Lung (tissue), 17 donors: ENCODE measurements at places on chromosomes 4 and X.

- DNase-seq = no peak
These were observed 255.8 kb upstream of the GPRIN3 start for GRCh38 chr4:89563431-89563830.

- DNase-seq = peak; percentile 19
These were observed 146.8 kb downstream of the DCTD start for GRCh38 chr4:182770259-182770995.

DNA sequence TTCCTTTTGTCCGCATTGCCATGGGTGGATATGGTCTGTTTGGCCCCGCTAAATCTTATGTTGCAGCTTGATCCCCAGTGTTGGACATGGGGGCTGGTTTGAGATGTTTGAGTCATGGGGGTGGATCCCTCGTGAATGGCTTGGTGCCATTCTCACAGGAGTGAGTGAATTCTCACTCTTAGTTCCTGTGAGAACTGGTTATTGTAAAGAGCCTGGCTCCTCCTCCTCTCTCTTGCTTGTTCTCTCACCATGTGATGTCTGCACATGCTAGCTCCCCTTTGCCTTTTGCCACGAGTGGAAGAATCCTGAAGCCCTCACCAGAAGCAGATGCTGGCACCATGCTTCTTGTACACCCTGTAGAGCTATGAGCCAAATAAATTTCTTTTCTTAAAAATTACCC is 22.6 kb upstream of the STBD1 start:
- no peak for DNase-seq

DNA sequence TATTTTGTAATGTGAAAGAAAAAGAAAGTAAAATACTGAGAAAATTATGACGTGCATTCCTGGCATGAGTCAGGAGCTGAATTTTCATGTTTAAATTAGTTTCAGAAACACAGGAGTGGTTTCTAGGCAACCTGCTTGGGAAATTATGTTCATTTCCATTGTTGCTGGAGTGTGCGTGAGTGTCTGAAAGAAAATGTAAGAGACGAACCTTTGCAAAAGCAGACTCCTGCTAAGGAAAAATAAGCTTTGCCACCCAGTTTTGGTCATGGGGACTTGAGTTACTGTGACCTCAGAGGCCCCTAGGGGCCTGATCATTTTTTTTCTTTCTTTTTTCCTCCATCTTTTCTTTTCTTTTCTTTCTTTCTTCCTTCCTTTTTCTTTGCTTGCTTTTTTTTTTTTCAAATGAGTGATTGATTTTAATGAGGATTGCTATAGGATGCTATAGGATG is 18.8 kb upstream of the CHRNA9 start:
- peak; percentile 48 for DNase-seq

DNA sequence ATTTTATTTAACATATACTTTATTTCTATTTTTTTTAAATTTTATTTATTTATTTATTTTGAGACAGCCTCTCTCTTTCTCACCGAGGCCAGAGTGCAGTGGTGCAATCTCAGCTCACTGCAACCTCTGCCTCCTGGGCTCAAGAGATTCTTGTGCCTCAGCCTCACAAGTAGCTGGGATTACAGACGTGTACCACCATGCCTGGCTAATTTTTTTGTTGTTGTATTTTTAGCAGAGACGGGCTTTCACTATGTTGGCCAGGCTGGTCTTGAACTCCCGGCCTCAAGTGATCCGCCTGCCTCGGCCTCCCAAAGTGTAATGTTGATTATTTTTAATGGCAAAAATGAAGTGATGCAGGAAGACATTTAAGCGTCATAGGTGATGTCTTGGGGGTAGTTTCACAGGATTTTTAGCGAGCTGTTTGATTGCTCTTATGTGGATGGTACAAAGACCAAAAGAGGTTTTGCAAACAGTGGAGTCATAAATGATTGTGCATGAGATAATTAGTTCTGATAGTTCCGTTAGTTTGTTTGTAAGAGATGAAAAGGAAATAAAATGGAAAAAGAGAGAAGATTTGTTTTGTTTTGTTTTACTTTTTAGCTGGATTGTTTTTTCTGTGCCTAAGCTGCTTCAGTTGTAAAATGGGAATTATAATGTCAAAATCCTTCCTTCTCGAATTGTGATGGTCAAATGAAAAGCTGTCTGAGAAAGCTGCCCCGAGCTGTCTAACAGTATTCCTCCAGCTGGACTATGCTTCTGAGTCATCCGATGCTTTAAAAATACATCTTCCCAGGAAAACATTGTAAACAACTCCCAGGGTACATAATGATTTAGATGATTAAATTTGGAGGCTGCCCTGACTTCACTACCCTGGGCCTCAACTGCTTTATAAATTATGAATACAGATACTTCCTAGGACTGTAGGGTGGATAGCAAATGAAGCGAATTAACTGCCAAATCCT is 14.7 kb downstream of the RHOH start:
- no peak for DNase-seq

DNA sequence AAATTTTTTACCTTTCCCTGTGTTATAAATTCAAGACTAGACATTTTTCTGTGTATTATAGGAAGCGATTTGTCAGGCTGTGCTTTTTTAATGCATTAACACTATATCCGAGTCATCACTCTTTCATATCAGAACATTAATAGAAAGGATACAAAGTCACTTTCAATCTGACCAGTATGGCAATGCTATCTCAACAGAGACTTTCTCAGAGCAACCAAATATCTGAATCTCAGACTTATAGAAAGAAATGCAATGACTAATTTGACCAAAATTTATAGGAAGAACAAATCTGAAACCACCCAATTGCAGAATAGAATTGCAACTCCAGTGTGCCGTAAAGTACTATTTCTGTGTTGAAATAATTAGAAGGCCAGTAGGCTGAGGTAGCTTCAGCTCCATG is 473 bp upstream of the TKTL2 start:
- DNase-seq = no peak

DNA sequence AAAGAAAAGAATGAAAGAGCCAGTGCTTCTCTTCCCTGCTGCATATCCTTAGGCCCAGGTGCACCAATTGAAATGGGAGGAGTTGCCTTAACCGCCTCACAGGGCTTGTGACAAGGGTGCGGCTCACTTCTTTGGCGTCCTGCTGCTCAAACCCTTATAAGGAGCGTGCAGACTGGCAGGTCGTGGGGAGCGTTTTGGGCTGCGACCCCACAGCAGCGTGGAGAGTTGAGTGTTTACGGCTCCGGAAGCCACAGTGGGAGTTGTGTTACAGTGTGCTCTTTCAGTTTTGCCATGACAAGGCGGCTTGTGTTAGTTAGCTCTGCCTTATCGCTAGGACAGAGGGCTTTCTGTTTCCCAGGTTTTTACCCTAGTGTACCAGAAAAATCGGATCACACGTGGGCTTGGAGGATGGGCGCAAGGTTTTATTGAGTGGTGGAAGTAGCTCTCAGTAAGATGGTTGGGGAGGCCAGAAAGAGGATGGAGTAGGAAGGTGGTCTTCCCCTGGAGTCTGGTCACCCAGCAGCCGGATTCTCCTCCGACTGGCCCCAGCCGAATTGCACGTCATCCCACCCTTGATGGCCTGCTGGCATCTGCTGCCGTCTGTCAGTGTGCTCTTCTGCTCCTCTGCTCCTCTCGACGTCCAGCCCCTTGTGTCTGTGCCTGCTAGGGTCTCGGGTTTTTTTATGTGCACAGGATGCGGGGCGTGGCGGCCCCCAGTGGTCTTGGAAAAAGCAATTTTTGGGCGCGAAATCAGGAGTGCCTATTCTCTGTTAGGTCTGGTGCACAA is 718.9 kb downstream of the ARAP2 start:
- no peak for DNase-seq

DNA sequence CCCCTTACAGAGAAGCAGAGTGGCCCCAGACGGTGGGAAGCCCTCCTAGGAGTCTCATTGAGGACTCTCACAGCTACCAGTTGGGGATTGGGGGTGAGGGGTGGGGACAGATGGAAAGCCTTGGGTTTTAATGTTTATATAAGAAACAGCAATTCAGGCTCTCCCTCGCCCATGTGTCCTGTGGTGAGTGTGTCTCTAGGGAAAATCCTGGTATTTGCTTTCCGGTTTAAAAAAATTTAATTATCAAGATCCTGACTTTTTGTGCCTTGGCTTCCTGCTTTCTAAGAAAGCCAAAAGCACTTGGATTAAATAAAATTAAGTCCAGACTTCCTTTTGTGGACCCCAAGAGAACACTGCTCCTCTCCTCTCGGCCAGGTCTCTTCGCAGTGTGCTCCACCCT is 93.8 kb downstream of the SOWAHB start:
- no peak for DNase-seq

DNA sequence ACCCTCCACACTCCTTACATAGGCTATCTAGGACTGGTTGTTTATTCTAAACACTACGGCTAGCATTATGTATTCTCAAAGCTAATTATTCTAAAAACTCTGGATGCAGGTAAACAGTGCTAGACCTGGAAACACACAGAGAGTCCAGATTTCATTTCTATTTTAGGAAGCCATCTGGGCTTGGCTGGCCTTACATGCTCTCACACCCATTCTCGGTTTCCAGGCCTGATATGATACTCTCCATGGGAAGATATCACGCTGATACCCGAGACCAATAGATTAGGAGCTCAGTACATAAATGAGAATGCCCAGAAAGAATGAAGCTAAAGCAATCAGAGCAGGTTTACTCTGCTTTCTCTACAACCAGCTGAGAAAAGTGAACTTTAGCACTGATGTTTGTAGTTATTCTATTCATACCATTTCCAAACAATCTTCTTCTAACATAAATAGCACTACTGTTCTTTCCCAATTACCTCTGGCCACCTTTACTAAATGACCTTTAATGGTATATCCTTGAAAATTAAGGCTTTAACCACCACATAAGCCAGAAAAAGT is 973.3 kb downstream of the PCDH18 start:
- no peak for DNase-seq

DNA sequence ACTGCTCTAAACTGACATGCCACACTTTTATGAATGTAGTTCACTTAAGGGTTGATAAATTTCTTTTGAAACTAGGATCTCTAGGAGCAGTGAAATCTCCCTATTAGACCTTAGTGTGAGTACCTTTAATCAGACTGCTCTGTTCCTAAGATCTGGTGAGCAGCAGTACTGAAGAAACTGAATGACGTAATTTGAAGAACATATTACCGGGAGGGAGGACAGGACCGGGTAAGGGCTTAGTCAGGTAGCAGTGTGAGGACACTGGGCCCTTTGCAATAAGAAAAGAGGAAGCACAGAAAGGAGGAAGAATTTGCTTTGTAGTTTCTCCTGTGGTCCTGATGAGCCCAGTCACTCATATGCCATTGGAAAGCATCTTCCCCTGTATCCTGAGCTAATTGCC is 255.2 kb downstream of the THOC2 start:
- DNase-seq = no peak

GRCh38 chr4:72553540-72554337 is 15.3 kb downstream of the ADAMTS3 start:
- DNase-seq = no peak

DNA sequence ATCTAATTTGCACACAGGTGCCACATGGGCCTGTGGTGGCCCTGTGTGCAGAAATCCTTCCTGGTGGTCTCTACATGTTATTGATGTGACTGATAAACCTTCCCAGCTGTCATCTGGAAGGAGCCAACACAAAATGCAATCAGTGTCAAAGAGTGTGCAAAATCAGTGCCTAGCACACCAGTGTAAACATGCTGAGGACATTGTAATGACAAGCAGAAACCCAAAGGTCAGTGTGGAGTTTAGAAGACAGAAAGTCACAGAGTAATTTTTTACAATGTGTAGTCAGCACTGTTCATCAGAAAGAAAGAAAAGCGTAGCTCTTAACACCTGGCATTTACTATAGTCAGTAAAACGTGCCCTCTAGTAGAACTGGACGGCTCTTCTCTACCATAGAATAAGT is 50.3 kb downstream of the PHKA2 start:
- DNase-seq = no peak

DNA sequence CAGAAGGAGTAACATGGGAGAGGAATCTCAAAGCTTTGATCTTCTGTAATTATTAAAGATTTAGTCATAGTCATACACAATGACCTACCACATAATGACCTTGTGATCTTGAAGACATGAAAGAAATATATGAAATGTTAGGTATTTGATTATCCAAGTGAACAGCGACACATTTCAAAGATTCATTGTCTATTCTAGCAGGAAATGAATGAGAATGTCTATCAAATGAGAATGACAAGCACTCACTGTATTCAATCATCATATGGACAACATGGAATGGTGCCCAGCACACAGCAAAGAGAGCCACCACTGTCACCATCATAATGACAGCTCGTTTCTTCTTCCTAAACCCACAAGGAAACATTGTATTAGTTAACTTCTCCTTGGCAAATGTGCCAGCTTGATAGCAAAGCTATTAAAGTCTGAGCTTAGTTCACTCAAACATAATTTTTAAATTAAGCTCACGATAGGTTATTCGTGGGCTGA is 50.6 kb downstream of the QRFPR start:
- DNase-seq = no peak

- DNase-seq = no peak
These were observed 572.6 kb downstream of the ZNF674 start for GRCh38 chrX:45972636-45973035.

- no peak for DNase-seq
These were observed 176.2 kb upstream of the LNX1 start for GRCh38 chr4:53767482-53767881.

- peak; percentile 11 for DNase-seq
These were observed 14.5 kb upstream of the TXLNG start for GRCh38 chrX:16771483-16772398.

GRCh38 chr4:26887809-26888208 is 27.2 kb downstream of the STIM2 start:
- no peak for DNase-seq

DNA sequence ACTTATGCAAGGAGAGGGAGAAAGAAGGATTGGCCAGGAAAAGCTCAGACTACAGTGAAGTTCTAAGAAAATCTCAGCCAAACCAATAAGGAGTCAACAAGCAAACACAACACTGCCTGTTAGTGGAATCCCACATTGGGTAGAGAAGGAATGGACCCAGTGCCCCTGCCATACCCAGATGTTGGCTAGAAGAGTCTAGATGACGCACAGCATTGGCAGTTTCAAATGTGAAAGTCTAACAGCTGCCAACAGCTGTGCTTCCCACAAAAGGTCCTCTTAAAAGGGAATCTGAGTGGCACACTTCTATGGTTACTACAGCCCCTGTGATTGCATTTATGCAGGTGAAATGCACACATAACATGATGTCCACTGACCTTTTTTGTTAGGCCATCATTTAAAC is 37.2 kb upstream of the CPEB2 start:
- no peak for DNase-seq

DNA sequence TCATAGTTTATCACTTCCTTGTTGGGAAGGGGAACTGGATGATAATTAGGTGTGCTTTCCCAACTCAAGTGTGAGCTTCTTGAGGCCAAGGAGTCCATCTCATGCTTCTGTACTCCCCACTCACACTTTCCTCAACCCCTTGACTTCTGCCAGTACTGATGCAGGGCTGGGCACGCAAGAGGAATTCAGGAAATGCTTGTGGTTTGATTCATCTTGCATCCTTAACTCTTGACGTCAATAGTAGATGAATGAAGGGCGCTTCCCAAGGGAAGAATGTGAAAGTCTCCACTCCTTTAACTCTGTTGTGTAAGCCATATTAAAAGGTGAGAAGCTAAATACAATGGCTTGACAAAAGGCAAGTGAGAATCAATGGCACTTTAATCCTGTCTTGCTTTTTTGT is 101.8 kb downstream of the AGTR2 start:
- DNase-seq = no peak
